ENCODE measurements at places on chromosomes 7 and 10.

DNA sequence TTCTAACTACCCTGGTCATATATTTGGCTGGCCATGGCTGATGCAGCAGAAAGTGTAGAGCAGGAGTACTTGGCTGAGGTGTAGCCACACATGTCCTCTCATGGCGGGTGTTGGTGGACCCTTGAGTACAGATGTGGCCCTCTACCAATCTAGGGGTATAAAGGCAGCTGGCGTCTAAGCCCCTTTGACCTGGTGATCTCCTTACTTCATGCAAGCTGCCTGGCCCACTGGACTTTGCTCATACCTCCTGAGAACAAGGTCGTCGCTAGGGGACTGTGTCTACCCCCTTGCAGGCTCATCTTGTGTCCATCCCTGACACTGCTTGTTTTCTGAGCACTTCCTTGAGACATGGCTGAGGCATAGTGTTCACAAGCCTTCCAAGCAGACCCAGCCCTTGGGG is 287.8 kb downstream of the RPS24 start:
- DNase-seq = no peak

GRCh38 chr7:33807779-33808482 is 97.4 kb upstream of the BMPER start:
- peak; percentile 80 for DNase-seq

DNA sequence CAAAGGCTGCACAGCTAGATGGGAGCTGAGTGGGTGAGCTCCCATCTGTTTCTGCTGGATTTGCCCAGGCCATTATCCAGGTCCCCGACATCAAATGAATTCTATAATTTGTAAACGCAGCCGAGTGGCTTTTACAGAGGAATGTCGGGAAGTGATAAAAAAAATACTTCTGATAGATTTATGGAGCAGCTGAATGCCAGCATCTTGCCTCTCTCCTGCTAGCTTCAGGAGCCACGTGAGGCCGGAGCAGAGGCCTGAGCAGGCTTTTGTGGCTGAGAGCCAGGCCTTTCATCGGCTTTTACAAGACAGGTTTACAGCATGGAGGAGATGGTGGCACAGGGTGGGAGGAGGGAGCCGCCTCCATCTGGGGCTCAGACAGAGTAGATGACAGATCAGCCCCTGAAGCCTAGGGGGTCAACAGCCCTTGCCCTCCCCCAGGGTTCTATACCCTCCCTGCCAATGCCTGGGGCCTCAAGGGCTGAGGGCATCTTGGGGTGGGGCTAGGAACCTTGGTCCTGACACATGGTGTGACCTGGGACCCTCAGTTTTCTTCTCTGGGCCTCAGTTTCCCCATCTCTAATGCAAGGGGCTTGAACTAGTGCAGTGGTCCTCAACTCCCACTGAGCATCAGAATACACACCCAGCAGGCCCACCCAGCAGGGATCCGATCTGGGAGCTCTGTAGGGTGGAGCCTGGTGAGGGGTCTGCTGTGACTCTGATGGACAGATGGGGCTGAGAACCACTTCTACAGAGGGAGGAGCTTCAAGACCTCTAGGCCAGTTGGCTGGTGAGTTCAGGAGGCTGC is 44.2 kb upstream of the PCBD1 start:
- DNase-seq = peak; percentile 39

- DNase-seq = no peak
These were observed 26.4 kb downstream of the PNPLA8 start for GRCh38 chr7:108499566-108499965.

- DNase-seq = no peak
These were observed 52.5 kb downstream of the DGKB start for GRCh38 chr7:14850039-14850438.

- DNase-seq = no peak
These were observed 78.3 kb downstream of the ATAD1 start for GRCh38 chr10:87739703-87740102.

DNA sequence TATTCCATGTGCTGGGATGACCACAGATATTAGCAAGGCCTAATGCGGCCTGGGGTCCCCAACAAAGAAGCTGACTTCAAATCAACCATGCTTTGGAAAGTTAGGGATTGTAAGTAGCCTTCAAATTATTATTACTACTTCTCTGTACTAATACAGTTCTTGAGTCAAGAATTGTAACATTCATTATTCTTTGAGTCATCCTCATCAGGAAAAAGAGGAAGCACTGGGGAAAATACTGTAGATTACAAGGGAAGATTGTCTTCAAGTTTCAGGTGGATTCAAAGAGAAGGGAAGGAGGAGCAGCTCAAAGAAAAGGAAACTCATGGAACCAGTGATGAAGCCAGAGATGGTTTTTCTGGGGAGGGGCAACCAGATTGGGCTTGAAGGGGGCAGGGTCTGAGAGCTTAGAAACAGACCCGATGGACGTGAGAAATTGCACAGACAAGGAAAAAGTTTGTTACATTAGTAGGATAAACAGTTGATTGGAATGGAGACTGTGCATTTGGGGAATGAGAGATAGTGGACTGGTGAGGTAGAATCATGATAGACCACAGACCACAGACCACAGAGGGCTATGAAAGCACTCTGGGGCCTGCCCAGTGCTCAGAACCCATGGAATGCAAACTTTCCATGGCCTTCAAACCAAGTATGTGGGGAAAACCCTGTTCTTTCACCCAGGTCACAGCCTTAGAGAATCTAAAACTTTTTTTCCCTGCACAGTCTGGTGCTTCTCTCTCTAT is 209.9 kb downstream of the ZNF365 start:
- DNase-seq = peak; percentile 96

GRCh38 chr10:68067029-68067428 is 8.1 kb downstream of the HERC4 start:
- no peak for DNase-seq

GRCh38 chr7:97847791-97848190 is 24.4 kb downstream of the ASNS start:
- no peak for DNase-seq

DNA sequence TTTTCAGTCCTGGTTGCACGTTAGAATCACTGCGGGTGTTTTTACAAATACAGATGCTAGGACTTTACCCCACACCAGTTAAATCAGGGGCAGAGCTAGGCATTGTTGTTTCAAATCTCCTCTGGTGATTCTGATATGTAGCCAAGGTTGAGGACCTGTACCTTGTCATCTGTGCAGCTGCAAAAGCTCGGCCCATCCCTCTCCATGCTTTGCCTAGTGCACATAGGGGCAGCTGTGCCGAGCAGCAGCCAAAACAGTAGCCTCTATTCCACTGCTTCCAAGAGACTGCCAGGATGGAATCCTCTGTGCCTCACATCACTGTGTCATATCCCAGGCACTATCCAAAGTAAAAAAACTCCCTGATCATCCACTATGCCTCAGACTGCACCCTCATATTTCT is 181.3 kb downstream of the CDK14 start:
- DNase-seq = no peak

GRCh38 chr7:114860206-114860605 is 61.7 kb upstream of the MDFIC start:
- no peak for DNase-seq

DNA sequence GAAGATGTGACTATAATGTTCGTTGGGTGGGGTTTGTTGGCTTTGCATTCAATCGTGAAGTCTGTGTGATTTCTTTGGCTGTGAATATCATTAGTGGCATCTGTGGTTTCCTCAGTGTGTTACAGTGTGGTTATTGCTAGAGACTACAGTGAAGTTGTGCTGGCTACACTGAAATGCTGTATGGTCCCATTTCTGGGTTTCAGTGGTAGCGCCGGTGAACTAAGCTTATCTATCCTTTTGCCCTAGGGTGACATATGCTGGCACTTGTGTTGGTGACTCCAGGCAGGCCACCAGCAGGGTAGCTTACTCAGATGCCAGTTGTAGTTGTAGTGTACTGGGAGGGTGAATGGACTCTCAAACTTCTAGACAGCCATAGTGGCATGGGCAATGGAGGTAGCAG is 259.5 kb downstream of the ANKRD30A start:
- no peak for DNase-seq

DNA sequence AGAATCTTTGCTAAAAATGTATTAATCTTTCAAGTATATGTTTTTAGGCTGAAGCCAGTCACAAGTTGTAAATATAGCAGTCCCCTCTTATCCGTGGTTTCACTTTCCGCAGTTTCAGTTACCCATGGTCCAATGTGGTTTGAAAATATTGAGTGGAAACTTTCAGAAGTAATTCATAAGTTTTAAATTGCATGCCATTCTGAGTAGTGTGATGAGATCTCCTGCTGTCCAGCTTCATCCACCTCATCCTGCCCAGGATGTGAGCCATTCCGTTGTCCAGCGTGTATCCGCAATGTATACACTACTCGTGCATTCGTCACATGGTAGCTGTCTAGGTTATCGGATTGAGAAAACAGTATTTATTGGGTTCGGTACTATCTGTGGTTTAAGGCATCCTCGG is 12.2 kb downstream of the PDCD4 start:
- no peak for DNase-seq

DNA sequence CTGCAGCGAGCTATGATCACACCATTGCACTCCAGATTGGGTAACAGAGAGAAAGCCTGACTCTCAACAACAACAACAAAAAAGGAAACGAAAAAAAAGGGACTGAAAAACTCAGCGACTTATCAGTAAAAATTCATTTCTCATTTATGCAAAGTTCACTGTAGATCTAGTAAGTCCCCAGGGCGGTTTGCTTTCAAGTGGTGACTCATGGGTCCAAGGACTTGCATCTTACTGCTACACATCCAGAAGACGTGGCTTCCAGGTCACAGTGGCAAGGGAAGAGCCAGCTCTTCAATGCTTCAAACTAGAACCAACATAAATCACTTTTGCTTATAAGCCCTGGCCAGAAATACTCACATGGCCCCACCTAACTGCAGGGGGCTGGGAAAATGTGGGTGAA is 178.3 kb upstream of the AUTS2 start:
- DNase-seq = peak; percentile 48

GRCh38 chr7:8282162-8282561 is 20.2 kb upstream of the ICA1 start:
- DNase-seq = no peak

DNA sequence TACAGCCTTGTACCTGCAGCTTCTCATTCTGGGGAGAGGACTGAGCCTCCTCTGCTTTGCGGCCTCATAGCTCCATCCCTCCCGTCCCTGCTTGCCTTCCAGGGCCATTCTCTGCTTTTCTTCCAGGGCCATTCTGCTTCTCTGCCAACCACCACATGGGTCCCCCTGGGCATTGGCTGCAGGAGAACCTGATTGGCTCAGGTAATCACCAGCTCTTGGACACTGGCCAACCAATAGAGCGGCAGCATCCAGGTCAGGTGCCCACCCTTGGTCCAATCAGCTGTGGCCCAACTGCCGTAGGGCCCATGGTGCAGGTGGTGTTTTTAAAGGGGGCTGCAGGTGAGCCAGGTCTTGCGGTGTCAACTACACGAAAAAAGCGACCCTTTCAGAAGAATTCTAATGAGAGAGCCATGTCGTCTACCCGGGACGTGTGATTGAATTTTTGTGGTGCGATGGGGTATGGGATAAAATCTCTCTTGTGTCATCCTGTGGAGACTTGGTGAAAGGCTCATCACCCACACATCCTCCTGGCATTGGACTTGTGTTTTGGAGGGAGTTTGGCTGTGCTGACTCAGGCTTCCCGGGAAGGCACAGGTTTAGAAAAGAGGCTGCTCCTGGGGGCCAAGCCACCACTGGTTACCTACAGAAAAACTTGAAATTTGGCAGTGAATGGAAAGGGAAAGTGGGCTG is 46.0 kb upstream of the PODXL start:
- DNase-seq = peak; percentile 70

DNA sequence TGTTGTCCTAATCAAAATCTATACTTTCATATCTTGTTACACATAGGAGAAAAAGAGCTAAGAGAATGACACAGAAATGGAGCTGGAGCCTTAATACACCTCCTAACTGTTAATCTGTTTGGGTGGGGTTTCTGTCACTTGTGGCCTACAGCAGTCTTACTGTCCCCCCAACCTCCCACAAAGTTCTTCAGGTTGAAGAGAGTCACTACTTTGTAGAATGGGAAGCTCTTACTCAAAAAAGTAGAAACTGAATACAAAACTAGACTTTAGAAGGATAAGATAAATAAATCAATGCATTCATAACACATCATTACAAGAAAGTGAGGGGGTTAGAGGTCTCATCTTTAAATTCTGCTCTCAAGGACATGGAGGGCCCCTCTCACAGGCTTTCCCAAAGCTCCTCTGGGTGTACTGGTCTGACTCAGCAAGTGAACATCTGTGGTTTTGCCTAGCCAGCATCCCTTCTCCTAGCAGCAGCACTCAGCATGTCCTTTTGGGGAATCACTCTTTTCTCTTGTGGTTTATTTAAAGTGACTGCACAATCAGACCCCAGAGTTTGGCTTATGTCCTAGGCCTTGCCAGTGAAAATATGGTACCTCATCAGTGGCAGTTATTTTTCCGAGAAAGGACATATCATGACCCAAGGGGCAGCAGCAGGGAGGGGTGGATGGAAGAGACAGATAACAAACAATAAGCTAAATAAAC is 2.0 kb upstream of the BLVRA start:
- peak; percentile 85 for DNase-seq

DNA sequence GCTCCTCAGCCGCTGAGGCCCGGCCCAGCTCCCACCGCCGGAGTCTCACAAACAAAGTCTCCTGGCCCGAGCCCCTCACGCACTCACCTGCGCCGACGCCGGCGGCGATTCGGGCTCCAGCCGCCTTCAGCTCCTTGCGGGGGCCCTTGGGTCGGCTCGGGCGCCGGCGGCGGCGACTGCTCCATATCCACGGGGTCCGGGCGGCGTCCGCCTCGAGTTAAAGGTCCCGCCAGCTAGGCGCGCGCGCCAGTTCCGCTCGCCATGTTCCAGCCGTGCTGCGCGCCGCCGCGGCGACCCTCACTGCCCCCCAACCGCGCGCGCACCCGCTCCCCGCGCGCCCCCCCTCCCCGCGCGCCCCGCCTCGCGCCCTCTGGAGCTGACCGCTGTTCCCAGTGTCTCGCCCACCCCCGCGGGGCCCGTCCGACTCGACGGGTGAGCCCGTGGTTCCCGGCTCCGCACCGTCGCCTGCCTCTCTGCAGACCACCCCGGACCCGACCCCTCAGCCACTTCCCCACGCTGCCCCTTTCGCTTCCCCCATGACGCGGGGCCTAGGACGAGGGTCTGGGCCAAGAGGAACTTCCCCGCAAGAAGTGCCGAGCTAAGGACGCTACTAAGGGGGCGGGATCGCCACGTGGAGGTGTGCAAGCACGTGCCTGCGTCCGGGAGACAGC is 396.1 kb downstream of the ZNF33B start:
- no peak for DNase-seq

GRCh38 chr10:79318369-79318768 is 28.9 kb upstream of the PPIF start:
- DNase-seq = no peak

- DNase-seq = peak; percentile 87
These were observed 98.5 kb upstream of the INSIG1 start for GRCh38 chr7:155198901-155199845.

GRCh38 chr7:129780257-129780973 is 168.9 kb downstream of the NRF1 start:
- no peak for DNase-seq

- no peak for DNase-seq
These were observed 13.6 kb downstream of the TSPAN15 start for GRCh38 chr10:69464801-69465401.

DNA sequence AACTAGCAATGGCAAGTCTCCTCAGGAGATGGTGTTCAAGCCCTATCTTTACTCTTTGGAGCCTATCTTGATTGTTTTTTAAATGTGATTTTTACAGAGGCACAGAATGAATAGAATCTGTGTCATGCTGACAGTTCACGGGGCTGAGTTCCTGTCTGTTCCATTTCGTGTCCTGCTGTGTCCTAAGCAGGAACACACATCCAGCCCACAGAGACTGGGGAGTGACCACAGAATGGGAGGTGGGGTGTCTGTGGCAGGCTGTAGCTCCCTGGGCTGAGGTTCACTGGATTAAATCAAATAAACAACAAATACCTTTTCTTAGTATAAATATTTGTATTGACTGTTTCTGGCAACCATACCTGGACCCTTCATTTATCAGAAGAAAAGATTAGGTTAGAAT is 73.4 kb upstream of the CARD11 start:
- DNase-seq = no peak

- DNase-seq = no peak
These were observed 11.6 kb upstream of the BNIP3 start for GRCh38 chr10:131993275-131993674.
